ENCODE measurements at places on chromosomes 13 and 19.

DNA sequence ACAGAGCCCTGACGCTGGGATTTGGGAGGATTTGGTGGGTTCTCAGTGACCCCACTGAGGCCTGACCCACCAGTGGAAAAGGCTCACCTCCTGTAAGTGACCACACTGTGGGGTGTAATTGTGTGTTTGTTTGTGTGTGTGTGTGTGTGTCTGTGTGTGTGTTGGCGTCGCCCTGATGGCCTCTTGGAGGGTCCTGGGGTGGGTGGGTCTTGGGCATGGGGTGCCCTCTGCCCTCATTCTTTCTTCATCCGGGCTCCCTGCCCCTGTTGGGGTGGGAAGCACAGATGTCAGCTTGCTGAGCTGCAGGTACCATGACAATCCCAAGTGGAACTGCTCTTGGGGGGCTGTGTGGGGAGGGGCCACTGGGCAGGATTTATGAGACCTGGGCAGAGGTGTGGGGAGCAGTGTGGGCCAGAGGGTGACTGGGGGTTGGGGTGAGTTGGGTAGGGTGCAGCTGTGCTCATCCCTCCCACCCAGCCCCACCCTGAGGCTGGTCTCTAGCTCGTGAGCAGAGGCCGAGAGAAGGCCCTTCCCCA lies 22.8 kb downstream of the WTIP start:
- DNase-seq, result no peak

GRCh38 chr19:14237014-14237941 lies 31.3 kb upstream of the ADGRL1 start:
- no peak for DNase-seq

DNA sequence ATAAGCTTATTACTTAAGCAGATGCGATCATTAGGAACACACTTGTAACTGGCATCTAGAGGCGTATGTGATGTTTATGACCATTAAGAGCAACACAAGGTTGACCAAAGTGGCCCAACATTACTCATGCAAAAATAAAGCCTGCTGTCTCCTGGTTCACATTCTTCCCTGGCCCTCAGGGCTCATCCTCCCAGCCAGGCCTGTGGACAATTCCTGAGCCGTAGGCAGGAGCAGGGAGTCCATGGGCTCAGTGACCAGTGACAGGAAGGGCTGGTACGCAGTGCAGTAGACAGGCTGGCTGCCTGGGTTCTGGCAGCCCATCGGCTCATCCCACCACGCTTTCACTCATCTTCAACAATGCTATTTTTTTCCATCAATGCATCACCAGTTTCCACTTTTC lies 106.0 kb downstream of the STK24 start:
- DNase-seq, result no peak

DNA sequence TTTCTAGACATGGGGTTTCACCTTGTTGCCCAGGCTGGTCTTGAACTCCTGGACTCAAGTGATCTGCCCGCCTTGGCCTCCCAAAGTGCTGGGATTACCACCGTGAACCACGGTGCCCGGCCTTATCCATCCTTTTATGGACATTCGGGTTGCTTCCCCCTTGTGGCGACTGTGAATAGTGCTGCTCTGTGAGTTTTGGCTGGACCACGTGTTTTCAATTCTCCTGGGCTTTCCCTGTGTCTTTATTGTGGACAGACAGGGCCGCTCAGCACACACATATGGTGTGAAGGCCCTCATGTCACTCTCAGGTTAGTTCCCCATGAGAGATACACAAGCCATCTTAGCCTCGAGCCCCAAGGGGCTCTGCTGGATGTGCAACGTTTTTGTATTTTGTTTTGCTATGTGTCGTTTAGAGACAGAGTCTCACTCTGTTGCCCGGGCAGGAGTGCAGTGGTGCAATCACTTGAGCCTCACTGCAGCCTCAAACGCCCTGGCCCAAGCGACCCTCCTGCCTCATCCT lies 40.5 kb downstream of the MAU2 start:
- DNase-seq, result peak; percentile 69

DNA sequence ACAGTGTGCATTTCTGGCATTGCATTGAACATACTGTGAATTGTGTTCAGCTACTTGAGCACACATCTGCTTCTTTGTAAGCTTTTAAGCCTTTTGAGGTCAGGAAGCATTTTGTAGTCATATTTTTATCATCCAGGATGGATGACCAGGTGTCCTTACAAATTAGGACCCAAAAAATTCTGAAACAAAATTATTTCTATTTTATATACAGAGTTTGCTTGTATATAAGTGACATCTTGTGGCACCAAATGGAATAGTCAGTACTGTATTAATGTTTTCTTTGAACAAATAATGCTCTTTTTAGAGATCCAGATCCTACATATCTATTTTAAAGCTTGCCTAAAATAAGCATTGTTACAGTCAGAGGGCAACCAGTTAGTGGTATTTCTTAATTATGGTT lies 9.5 kb upstream of the SUPT20H start:
- no peak for DNase-seq

GRCh38 chr19:42601811-42602443 lies 7.2 kb upstream of the CEACAM8 start:
- DNase-seq, result no peak

DNA sequence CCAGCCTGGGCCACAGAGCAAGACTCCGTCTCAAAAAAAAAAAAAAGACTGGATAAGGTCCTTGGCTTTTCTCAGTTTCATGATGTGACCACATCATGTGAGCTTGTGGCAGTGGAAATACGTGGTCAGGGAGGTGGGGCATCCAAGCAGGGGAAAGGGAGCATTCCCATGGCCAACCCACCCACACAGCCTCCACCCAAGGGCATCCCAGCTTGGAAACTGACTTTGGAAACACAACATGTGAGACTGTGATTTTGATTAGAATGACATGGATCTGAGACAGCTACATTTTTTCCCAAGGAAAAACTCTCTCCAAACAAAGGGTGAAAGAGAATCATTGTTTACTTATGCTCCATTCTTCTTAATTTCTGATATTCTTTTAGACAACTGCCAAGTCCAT lies 405.0 kb upstream of the ZNF507 start:
- DNase-seq, result no peak

- no peak for DNase-seq
Measured at GRCh38 chr13:30787738-30788525, 52.6 kb downstream of the ALOX5AP start.

- no peak for DNase-seq
Measured at GRCh38 chr13:77729502-77730221, 32.2 kb downstream of the SLAIN1 start.

- DNase-seq, result no peak
Measured at GRCh38 chr19:49874503-49875157, 2.5 kb downstream of the AKT1S1 start.

DNA sequence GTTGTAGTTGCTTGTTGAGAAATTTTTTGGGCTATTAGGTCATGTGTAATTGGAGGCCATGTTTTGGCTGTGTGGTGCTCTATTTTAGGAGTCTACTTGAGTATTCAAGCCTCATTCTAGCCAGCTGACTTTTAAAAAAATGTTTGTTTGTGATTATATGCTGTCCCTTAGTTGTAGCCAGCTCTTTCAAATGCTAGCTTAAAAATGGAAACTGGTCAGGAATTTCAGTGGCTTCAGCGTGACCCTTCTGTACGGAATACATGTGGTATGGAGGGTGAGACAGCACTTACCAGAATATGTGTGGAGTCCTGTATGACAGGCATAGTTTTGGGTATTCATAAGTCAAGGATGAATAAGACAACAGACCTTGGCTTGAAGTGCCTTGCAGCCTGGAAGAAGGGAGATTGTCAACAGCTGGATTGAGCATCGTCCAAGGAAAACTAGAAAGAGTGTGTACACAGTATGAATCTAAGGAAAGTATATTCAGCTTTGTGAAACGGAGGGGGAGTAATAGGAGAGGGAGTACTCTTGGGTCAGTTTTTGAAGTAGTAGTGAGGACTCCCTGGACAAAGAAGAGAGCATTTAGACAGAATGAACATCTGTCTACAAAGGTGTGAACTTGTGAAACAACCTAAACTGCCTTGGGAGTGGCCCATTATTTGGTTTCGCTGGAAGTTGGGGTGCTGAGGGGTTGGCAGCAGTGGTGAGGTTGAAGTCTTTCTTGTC lies 20.0 kb upstream of the WTIP start:
- no peak for DNase-seq

GRCh38 chr13:48333976-48334375 lies 30.4 kb downstream of the RB1 start:
- DNase-seq, result no peak

- no peak for DNase-seq
Measured at GRCh38 chr13:39554371-39554770, 48.6 kb downstream of the LHFPL6 start.

- no peak for DNase-seq
Measured at GRCh38 chr19:30111021-30111855, 169.2 kb downstream of the URI1 start.

DNA sequence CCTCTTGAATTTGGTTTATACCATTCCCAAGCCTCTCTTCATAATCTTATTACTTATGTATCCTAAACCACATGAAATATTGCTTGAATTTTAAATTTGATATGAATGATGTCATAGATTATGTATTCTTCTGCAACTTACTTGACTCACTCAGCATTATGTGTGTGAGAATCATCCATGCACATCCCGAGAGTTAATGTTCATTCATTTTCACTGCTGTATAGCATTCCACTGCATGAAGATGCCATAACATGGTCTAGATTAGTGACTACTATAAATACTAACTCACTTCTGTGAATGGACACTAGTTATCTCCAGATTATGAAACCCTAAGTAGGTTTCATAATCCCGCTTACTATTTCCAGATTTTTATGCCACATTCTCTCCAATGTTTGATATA lies 25.0 kb upstream of the RAP2A start:
- no peak for DNase-seq

DNA sequence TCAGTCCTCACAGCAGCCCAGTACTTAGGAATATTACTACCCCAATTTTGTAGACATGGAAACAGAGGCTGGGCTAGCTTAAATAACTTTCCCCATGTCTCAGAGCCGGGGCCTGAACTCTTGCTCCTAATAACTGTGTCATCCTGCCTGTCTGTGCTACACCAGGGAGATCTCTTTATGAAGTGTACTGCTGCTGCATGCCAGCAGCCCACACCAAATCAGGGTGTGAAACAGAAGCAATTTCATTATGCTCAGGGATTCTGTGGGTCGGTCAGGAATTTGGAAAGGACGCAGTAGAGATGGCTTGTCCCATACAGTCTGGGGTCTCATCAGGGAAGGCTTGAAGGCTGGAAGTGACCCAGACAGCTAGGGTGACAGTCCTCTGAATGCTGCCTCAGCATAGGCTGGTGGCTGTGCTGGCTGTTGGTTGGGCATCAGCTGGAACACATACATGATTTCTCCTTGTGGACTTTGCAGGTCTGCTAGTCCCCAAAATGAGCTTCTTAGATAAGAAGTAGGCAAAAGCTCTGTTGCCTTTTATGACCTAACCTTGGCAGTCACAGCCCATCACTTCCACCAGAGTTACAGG lies 22.6 kb downstream of the ZNF507 start:
- no peak for DNase-seq

DNA sequence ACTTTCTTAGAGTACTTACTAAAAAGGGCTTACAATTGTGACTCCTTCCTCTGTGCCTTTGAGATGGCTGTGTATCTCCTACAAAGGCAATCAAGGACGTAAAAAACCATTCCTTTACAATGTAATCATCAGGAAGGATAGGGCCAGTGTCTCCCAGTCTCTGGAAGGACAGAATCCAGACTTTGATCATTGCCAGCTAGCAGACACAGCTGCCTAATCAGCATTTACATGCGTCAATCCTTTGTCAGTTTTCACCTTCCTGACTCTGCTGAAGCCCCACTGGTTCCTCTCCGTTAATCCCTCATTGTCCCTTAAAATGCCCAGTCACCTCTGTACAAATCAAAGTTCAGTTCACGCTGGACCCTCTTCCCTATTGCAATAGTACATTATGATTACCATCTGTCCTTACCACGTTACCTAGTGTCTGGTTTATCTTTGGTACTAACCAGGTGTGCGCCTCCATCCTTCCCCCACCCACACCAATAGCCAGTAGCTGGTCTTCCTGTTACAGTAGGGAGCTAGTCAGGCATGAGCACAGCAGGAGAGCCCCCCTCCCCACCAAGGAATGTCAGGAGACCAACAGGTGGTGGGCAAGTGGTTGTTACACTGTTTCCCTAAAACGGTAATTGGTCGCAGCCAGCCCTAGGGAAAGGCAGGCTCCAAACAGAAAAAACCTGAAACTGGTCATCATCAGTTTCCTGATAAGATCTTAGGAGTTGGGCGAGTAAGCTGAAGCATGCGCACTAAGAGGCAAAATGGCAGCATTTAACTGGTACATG lies 49.7 kb downstream of the TGDS start:
- DNase-seq, result no peak

DNA sequence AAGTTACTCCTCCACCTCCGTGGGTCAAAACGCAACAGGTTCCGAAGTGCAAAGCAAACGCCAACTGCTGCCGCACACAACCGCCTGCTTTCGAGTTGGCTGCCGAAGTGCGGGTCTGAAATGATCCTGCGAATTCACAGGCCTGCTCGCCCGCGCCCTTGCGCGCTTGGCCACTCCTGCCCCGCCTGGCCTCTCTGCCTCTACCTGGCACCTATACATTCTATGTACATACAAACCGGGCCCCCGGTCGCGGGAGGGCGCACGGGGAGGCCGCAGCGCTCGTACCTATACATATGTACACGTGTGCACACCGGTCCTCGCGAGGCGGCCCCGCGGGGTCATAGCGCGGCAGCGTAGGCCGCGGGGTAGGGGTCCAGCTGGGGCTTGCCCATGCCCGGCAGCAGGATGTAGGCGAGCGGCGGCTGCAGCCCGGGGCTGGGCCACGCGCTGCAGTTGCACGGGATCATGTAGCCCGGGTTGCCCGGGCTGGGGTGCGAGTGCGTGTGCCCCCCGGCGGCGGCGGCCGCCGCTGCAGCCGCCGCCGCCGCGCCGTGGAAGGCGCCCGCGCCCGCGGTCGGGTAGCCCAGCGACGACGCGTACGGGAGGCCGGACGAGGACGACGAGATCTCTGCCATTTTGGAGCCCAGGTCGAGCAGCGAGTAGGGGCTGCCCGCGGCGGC lies 1.3 kb downstream of the SOX21 start:
- DNase-seq, result no peak

DNA sequence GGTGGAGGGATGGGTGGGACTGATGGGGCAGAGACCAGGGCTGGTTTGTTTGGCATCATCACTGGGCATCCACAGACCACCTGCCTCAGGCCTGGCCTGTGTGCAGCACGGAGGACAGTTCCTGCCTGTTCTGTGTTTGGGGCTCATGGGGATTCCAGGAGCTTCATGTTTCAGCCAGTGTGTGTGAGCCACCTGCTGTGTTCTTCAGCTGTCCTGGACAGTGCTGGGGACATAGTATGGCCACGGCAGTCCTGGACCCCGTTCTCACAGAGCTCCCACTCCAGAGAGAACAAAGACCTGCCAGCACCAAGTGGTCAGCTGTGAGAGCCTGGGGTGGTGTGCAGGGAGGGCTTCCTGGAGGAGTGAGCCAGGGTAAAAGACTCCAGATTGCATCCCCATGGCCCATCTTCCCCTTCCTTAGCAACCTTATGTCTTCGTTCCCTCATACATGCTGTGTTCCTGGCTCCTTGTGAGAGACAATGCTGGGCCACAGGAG lies 2.0 kb upstream of the CCDC97 start:
- DNase-seq, result no peak

- peak; percentile 35 for DNase-seq
Measured at GRCh38 chr19:11578258-11579142, 1.1 kb upstream of the ACP5 start.

GRCh38 chr19:18735324-18735723 lies 51.8 kb downstream of the CRTC1 start:
- DNase-seq, result no peak

GRCh38 chr13:94233837-94234236 lies 245.6 kb downstream of the DCT start:
- DNase-seq, result no peak

GRCh38 chr19:18674616-18675015 lies 8.9 kb upstream of the CRTC1 start:
- no peak for DNase-seq

- peak; percentile 79 for DNase-seq
Measured at GRCh38 chr19:40609561-40610395, 8.6 kb downstream of the LTBP4 start.

- peak; percentile 25 for DNase-seq
Measured at GRCh38 chr19:17755977-17756670, 4.8 kb downstream of the FCHO1 start.

Measured in T-helper 1 cell (primary cell).